MM.1S (cell line): ENCODE measurements at places on chromosomes 5 and 9.

DNA sequence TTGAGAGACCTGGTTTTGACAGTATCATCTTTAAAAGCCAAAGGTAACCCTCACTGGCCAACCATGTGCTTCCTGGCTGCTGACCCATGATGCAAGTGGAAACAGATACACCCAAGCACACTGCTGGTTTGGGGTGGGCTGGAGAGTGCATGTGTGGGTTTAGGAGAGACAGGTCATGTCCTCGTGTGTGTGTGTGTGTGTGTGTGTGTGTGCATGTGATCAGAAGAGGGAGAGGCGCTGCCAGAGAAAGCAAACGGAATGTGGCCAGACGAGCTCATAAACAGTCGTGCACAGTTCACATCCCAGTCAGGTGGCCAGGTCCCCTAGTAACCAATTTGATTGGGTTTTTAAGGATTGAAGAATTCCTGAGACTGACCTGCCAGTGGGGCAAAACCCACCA, 112.8 kb upstream of the ICE1 start:
- DNase-seq, result no peak

DNA sequence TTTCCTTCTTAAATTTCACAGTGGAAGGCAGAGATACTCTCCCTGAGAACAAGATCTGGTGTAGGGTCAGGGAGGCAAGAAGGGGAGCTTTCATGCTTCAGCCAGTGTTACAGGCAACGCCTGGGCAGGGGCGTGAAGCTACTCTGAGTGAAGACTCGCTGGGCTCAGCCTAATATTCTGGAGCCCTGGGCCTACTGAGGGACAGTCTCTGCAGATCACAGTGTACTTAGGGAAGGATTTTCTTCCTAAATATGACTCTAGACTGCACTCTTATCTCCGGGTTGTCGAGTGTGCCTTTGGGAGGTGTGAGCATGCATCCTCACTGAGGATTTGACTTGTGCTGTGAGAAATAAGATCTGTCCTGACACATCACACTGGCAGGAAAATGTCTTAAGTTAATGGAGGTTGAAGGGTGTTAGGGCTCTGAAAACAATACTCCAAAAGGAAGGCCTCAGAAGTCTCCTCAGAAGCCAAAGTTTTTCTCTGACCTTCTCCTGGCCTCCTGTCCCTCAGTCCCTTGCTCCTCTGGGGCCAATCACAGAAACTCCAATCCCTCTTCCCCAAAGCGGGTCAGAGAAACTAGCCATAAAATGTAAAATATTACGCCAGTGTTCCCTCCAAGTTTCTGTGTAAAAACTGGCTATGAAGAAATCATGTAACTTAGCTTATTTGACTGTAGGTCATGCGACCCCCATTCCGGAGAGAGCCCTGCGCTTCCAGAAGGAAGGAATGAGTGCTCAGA, 156.8 kb upstream of the TBC1D2 start:
- DNase-seq, result no peak

- no peak for DNase-seq
These were observed 483.4 kb downstream of the ZNF608 start for GRCh38 chr5:124262991-124263571.

GRCh38 chr5:163338-163620, 28.0 kb upstream of the LRRC14B start:
- DNase-seq, result no peak

GRCh38 chr5:175448276-175448675, 4.3 kb upstream of the DRD1 start:
- no peak for DNase-seq

DNA sequence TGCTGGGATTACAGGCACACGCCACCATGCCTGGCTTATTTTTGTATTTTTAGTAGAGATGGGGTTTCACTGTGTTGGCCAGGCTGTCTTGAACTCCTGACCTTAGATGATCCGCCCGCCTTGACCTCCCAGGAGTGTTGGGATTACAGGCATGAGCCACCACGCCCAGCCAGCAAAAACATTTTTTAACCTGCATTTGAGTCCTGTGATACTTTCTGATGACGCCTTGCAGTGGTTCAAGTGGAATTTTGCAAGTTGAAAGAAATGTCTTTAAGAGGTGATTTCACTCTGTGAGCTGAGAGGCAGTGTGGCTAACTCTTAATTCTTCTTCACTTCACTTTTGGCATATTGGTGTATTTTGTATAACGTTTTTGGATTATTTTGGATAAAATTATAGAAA, 9.1 kb downstream of the ANP32B start:
- no peak for DNase-seq

DNA sequence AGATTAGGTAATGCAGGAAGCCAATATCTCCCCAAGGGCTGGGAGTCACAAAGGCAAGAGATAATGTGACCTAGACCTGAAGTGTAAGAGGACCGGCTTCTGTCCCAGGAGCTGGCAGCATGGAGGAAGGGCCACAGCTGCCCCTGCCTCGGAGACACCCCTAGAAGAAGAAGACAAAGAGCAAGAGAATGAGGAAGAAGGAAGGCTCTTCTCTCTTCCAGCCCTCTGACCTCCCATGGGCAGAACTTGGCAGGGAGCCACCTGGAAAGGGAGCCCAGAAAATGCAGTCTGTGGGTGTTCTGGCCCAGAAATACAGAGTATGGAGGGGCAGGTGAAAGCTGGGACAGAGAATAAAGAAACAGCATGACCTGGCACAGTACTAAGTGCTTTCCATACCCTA, 151.0 kb downstream of the C5orf15 start:
- no peak for DNase-seq

GRCh38 chr5:139291051-139291450, 2.5 kb upstream of the MATR3 start:
- DNase-seq, result no peak

GRCh38 chr5:101067429-101067828, 164.3 kb upstream of the ST8SIA4 start:
- no peak for DNase-seq
